ENCODE measurements at places on chromosomes 7 and 10. TPM values are rescaled to one million over a fixed set of nuclear protein-coding genes. Genes with fewer than 3 reads are reported as not detected.

DNA sequence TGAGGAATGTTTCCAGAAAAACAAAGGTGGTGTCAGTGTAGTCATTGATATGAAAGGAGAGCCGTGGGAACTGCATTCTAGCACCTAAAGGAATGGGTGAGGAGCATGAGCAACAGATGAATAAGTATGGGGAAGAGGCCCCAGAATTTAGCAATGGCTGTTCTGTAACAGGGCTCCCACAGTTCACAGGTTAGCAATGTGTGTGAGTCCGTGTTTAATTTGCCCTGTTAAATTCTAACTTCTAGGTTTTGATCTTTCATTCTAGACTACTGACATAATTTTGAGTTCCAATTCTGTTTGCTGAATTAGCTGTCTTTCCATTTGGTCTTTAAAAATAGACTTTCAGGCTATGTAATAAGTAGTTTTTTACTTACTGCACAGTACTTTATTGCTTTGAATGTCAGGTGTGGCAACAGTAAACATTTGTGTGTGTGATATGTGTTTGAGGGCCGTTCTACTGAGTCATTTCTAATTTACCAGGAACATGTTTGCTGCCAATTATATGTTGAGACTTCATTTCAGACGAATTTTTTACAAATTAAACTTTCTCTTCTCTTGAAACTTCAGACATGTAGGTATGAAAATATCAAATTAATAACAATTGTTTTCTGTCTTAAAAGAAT is 8.8 kb downstream of the STK17A start:
- H3K27ac ChIP-seq: peak overlapping the region; percentile 76
- DNase-seq: no peak
- no peaks in the 10 kb centered on the region for H3K27me3 ChIP-seq
- H3K36me3 ChIP-seq: no peaks in the 10 kb centered on the region
- H3K4me3 ChIP-seq: peak overlapping the region; percentile 8
- peaks cover 64% of the 10 kb centered on the region for H3K4me1 ChIP-seq

- H3K4me3 ChIP-seq: no peak overlapping the region
- H3K4me1 ChIP-seq: no peaks in the 10 kb centered on the region
- no peak for DNase-seq
Measured at GRCh38 chr7:72265071-72265904, 146.8 kb downstream of the CALN1 start.

GRCh38 chr10:33037726-33038125 is 79.7 kb upstream of the ITGB1 start:
- H3K4me1 ChIP-seq: peaks cover 5% of the 10 kb centered on the region
- no peaks in the 10 kb centered on the region for H3K36me3 ChIP-seq
- H3K4me3 ChIP-seq: no peak overlapping the region
- DNase-seq: no peak

GRCh38 chr7:132471515-132471914 is 104.8 kb downstream of the PLXNA4 start:
- no peak overlapping the region for H3K4me3 ChIP-seq
- no peak for DNase-seq
- H3K27me3 ChIP-seq: peaks cover 42% of the 10 kb centered on the region

- H3K27me3 ChIP-seq: peaks cover 96% of the 10 kb centered on the region
- H3K36me3 ChIP-seq: no peaks in the 10 kb centered on the region
- no peak for DNase-seq
- H3K4me1 ChIP-seq: no peaks in the 10 kb centered on the region
Measured at GRCh38 chr10:129968853-129969183, 4.7 kb upstream of the EBF3 start.

- H3K27me3 ChIP-seq: no peaks in the 10 kb centered on the region
- no peak for DNase-seq
- H3K4me1 ChIP-seq: peaks cover 16% of the 10 kb centered on the region
- H3K36me3 ChIP-seq: no peaks in the 10 kb centered on the region
- no peak overlapping the region for H3K4me3 ChIP-seq
- H3K27ac ChIP-seq: no peak overlapping the region
Measured at GRCh38 chr10:71708301-71708703, 11.3 kb downstream of the C10orf105 start.

- H3K27me3 ChIP-seq: no peaks in the 10 kb centered on the region
- H3K36me3 ChIP-seq: no peaks in the 10 kb centered on the region
- H3K4me3 ChIP-seq: peak overlapping the region; percentile 90
- H3K27ac ChIP-seq: peak overlapping the region; percentile 8
- no peak for DNase-seq
Measured at GRCh38 chr10:21497177-21497807, 28.2 kb downstream of the SKIDA1 start.

DNA sequence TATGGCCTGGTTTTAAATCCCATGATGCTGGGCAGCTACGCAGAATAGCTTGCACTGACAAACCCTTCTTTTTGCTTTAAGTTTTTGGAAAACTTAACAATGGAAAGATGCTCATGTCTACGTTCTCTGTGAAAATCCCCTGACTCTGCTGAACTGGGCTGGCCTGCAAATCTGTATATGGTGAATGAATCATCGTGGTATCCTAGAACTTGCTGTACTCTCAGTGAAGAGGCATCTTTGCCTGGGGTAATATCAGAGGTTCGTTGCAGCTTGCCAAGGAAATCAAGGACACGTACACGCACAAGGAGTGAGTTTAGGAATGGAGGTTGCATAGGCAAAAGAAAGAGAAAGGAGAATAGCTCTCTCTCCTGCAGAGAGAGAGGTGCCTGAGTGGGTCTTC is 382.0 kb upstream of the ADARB2 start:
- DNase-seq: peak; percentile 52
- H3K27ac ChIP-seq: peak overlapping the region; percentile 72

DNA sequence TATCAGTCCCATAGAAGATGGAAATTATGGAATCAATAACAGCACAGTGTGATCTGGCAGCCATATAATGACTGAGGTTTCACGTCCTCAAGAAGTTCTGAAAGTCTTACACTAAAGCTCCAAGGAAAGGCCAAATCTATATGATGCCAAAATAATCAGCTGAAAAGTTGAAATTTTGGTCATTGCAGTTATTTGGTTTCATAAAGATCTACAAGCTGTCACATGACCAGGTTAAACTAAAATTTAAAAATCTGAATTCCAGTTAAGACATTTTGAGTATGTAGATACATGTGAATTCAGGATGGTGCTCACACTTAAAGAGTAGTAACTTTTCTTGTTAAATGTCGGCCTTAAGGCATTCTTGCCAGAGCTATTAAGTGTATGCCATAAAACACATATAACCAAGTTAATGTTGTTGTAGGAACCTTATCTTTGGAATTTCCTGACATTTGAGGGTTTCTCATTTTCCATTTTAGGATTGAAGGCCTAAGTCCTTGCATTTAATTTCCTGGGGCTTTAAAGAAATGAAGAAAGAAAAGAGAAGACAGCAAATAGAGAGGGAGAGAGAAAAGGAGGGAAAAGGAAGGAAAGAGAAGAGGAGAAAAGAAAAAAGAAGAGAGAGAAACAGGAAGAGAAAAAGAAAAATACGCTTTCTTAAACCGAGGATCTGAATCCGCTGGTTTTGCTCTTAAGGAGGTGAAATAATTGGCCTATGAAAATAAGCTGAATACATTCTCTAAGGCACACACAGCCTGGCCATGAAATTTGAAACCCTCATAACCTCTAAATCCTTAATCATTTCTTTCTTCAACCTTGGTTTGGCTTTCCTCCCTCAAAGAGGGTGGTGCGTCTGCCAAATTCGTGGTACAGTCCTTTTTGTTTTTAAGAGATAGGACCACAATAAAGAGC is 43.8 kb downstream of the DENND2A start:
- H3K4me1 ChIP-seq: no peaks in the 10 kb centered on the region
- no peaks in the 10 kb centered on the region for H3K27me3 ChIP-seq
- H3K4me3 ChIP-seq: no peak overlapping the region
- no peak for DNase-seq
- H3K27ac ChIP-seq: no peak overlapping the region

DNA sequence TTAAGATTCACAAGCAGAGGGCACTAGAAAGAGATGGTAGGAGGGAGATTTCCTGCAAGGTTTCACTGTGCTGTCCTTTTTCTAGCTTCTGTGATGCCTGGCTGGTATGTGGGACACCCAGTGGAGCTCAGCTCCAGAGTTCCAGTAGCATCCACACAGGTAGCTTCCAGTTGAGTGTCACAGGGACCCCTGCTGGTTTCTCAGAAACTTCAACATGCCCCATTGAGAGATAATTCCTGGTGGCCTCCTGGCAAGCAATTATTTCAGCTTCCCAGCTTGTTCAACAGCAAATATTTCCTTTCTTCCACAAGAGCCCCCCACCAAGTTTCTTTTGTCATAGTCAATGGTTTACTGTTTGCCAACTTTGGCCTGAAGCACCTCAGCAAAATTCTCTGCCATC is 858.7 kb downstream of the REEP3 start:
- H3K36me3 ChIP-seq: no peaks in the 10 kb centered on the region
- H3K4me3 ChIP-seq: no peak overlapping the region
- H3K27me3 ChIP-seq: no peaks in the 10 kb centered on the region
- DNase-seq: no peak
- H3K27ac ChIP-seq: no peak overlapping the region

DNA sequence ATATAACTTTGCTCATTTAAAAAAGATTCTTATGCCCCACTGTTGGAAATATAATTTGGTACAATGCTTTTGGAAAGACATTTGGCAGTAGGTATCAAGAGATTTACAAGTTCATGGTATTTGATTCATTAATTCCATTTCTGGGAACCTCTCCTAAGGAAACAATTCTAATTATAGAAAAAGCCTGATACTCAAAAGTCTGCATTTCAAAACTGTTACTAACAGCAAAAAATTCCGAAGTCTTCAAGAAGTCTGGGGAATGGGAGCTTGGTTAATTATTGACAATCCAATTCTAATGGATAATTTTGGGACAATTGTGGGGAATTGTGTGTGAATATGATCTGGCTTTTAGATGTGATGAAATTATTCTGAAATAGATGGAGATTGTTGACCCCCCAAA is 59.6 kb downstream of the HDAC9 start:
- peaks cover 12% of the 10 kb centered on the region for H3K4me1 ChIP-seq
- no peak for DNase-seq
- H3K4me3 ChIP-seq: no peak overlapping the region
- peaks cover 1% of the 10 kb centered on the region for H3K36me3 ChIP-seq

DNA sequence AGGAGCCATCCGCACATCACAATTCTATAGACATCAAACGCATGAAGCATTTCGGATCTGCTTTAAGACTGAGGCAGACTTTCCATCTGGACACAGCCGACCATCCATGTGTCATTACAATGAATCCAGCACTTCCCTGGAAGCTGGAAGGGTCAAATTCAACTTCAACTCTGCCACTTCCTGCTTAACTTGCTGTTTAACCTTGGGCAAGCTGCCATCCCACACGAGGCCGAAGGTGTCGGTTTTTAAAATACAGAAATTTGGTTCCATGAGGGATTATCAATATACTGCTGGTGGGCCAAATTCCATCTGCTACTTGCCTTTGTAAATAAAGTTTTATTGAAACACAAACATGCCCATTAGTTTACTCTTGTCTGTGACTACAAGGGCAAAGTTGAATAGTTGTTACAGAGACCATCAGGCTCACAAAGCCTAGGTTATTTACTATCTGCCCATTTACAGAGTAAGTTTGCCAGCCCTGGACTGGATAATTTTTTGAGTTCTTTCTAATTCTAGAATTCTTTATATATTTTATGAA is 134.6 kb downstream of the FAM204A start:
- no peak overlapping the region for H3K27ac ChIP-seq
- no peaks in the 10 kb centered on the region for H3K36me3 ChIP-seq
- H3K27me3 ChIP-seq: no peaks in the 10 kb centered on the region
- H3K4me3 ChIP-seq: no peak overlapping the region
- peaks cover 8% of the 10 kb centered on the region for H3K4me1 ChIP-seq
- DNase-seq: no peak

GRCh38 chr7:39826166-39826565 is 123.9 kb upstream of the CDK13 start:
- H3K27ac ChIP-seq: no peak overlapping the region
- H3K4me3 ChIP-seq: no peak overlapping the region

DNA sequence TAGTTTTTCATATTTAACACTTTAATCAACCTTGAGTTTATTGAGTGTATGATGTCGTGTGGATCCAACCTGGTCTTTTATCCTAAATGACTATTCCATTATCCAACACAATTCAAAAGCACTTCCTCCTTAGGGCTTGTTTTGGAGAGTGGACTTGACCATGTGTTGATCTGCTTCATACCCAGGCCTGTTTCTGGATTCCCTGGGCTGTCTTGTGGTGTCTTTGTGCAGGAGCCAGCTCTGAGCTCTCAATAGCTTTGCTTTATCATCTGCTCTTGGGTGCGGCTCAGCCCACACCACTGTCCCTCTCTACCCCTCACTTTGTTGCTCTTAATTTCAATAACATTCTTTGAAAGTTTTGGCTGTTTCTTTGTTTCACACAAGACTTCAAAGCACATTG is 70.9 kb upstream of the CHST15 start:
- H3K27ac ChIP-seq: no peak overlapping the region
- H3K27me3 ChIP-seq: peaks cover 3% of the 10 kb centered on the region
- no peaks in the 10 kb centered on the region for H3K36me3 ChIP-seq
- H3K4me1 ChIP-seq: no peaks in the 10 kb centered on the region

- no peak for DNase-seq
- H3K27me3 ChIP-seq: no peaks in the 10 kb centered on the region
Measured at GRCh38 chr7:6266699-6267098, 5.7 kb downstream of the CYTH3 start.

DNA sequence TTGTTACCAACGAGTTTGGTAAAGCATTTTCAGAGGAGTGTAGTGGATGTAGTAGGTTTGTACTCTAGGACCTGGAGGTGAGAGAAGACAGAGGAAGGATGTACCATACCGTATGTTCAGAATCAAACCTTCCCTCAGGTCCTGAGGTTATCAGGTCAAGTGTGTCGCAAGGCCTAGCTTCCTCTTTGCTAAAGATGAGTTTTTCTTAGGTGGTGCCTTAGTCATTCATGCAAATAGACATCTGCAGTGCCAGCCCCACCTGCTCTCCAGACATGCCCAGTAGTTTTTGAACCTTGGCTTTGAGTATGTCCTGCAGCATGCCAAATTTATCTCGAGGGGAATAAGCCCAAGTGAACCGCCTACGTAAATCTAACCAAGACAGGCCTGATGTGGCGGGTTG is 71.3 kb downstream of the HDAC9 start:
- no peak for DNase-seq
- H3K36me3 ChIP-seq: no peaks in the 10 kb centered on the region
- no peak overlapping the region for H3K27ac ChIP-seq
- H3K27me3 ChIP-seq: no peaks in the 10 kb centered on the region
- no peak overlapping the region for H3K4me3 ChIP-seq

- H3K27me3 ChIP-seq: no peaks in the 10 kb centered on the region
- no peaks in the 10 kb centered on the region for H3K36me3 ChIP-seq
- H3K4me1 ChIP-seq: no peaks in the 10 kb centered on the region
- no peak overlapping the region for H3K4me3 ChIP-seq
Measured at GRCh38 chr7:29866490-29866930, 60.2 kb downstream of the WIPF3 start.

GRCh38 chr7:130231792-130232191 is 24.1 kb downstream of the SSMEM1 start:
- H3K4me3 ChIP-seq: no peak overlapping the region
- no peak overlapping the region for H3K27ac ChIP-seq
- H3K27me3 ChIP-seq: no peaks in the 10 kb centered on the region
- H3K36me3 ChIP-seq: no peaks in the 10 kb centered on the region

NANOS1 gene
- 2.1 TPM for polyA plus RNA-seq

IQCE gene
- polyA plus RNA-seq: 9.1 TPM

SVOPL gene
- polyA plus RNA-seq: not detected

LRRC4 gene
- polyA plus RNA-seq: 0.01 TPM

OR6V1 gene
- not detected for polyA plus RNA-seq

AP1S1 gene
- polyA plus RNA-seq: 310 TPM

DGKB gene
- not detected for polyA plus RNA-seq

ELN gene
- polyA plus RNA-seq: not detected

CDC123 gene
- polyA plus RNA-seq: 122 TPM

PDCD11 gene
- 28.6 TPM for polyA plus RNA-seq

ARHGAP19 gene
- 5.0 TPM for polyA plus RNA-seq
